ENCODE measurements at places on chromosomes 7 and 10. TPM values are rescaled to one million over a fixed set of nuclear protein-coding genes. Genes with fewer than 3 reads are reported as not detected.

AS3MT gene
- total RNA-seq = 6.4 TPM

- no peak overlapping the region for H3K4me3 ChIP-seq
- peak; percentile 14 for DNase-seq
- H3K4me1 ChIP-seq = no peaks in the 10 kb centered on the region
- no peak overlapping the region for H3K27ac ChIP-seq
- no peaks in the 10 kb centered on the region for H3K27me3 ChIP-seq
Measured at GRCh38 chr7:5213286-5213645, 23.2 kb downstream of the WIPI2 start.

DNA sequence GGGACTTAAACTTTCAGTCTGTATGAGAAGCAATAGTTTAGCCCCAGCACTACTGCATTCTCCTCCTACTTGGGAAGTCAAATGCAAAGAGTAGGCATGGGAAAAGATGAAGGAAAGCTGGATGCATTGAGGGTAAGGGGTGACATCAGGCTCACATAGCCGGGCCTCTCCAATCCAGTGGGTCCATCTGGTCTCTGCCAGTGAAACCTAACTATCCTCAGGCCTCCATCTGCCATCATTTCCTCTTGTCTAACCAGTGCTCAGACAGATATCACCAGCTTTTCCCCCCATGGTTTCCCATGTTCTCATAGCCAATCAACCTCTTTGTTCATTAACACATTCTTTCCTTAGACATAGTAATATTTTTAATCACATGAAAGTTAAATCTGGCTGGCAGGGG, 118.3 kb downstream of the DGKI start:
- no peak for DNase-seq
- no peak overlapping the region for H3K27ac ChIP-seq
- no peaks in the 10 kb centered on the region for H3K27me3 ChIP-seq
- no peaks in the 10 kb centered on the region for H3K36me3 ChIP-seq

DNA sequence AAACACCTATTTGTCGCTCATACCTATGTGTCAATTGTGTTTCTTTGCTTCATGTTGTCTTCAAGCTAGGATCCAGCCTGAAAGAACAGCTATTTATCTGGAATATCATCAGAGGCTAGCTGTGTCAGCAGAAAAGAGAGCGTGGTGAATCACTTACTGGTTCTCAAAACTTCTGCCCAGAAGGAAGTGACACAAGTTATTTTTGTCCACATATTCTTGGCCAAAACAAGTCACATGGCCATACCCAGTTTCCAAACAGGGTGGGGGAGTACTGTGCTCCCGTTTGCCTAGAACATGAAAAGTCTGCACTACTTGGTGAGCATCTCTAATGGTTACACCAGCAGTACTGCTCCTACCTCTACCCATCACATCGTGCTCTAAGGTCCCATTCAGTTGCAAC, 160.9 kb upstream of the CSTF2T start:
- peaks cover 6% of the 10 kb centered on the region for H3K4me1 ChIP-seq
- DNase-seq = no peak
- no peaks in the 10 kb centered on the region for H3K36me3 ChIP-seq
- H3K27me3 ChIP-seq = no peaks in the 10 kb centered on the region
- no peak overlapping the region for H3K27ac ChIP-seq

ZPBP gene
- total RNA-seq = not detected

GRCh38 chr10:43254199-43254730, 12.6 kb downstream of the RASGEF1A start:
- H3K27ac ChIP-seq = no peak overlapping the region
- H3K4me1 ChIP-seq = peaks cover 20% of the 10 kb centered on the region
- no peaks in the 10 kb centered on the region for H3K36me3 ChIP-seq
- H3K27me3 ChIP-seq = no peaks in the 10 kb centered on the region

GRCh38 chr10:99674762-99675161, 15.5 kb downstream of the ENTPD7 start:
- DNase-seq = no peak
- H3K4me3 ChIP-seq = no peak overlapping the region
- peaks cover 17% of the 10 kb centered on the region for H3K4me1 ChIP-seq

DNA sequence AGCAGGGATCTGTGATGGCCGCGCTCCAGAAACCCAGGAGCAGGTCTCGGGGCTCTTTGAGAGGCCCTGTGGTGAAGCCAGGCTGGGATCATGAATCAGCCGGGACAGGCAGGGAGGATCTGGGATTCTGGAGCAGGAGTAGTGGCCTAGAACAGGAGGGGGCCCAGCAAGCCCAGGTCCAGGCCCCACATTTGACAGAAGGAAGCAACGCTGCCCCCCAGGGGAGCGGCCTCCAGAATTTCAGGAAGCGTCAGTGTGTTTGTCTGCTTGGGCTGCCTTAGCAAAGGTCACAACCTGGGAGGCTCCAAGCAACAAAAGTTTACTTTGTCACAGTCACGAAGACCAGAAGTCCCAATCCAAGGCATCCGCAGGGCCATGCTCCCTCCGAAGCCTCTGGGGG, 36.8 kb downstream of the CLRN3 start:
- 0 out of 2 replicates have a peak, but pooled peaks cover 3% of the 10 kb centered on the region for H3K4me1 ChIP-seq
- DNase-seq = no peak

GRCh38 chr7:92639213-92639896, 49.2 kb upstream of the FAM133B start:
- H3K27ac ChIP-seq = no peak overlapping the region
- no peak overlapping the region for H3K4me3 ChIP-seq
- no peak for DNase-seq
- peaks cover 2% of the 10 kb centered on the region for H3K36me3 ChIP-seq
- H3K27me3 ChIP-seq = no peaks in the 10 kb centered on the region

MMD2 gene
- total RNA-seq = not detected

PRRT4 gene
- 0.43 TPM for total RNA-seq

LEP gene
- not detected for total RNA-seq

CARD11 gene
- 5.4 TPM for total RNA-seq

DNA sequence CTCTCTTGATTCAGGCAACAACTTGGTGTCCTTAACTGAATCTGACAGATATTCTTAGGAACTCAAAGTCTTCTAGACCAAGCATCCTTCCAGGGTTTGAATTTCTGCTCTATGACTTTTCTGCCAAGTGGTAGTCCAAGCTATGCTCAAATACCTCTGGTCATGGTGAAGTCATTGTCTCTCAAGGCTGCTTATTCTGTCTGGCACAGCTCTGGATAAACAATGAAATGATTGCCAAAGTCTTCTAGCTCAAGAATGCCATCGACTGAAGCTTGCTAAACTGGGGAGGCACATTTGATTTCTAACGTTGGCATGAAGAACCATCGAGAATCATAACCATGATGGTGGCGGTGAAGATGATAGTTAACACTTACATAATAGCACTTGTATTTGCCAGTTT, 116.2 kb upstream of the MKX start:
- no peak overlapping the region for H3K27ac ChIP-seq
- no peaks in the 10 kb centered on the region for H3K27me3 ChIP-seq
- H3K36me3 ChIP-seq = no peaks in the 10 kb centered on the region
- DNase-seq = no peak
- no peaks in the 10 kb centered on the region for H3K4me1 ChIP-seq

DNA sequence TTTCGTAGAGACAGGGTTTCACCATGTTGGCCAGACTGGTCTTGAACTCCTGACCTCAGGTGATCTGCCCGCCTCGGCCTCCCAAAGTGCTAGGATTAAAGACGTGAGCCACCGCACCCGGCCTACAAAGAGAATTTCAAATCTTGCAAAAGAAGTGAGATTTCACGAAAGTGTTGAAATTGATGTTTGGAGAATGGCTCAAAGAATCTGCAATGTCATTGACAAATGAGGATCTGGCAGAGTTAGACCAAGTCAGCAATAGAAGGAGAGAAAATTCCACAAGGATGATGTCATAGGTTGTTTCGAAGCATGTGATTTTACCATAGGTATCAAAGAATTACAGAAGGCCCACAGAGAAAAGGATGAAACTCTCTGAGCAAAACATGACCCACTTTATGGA, 71.7 kb downstream of the LYZL2 start:
- peak; percentile 64 for DNase-seq
- H3K36me3 ChIP-seq = no peaks in the 10 kb centered on the region
- peaks cover 17% of the 10 kb centered on the region for H3K4me1 ChIP-seq

GPR26 gene
- not detected for total RNA-seq

LGI1 gene
- total RNA-seq = 1.1 TPM

- H3K27me3 ChIP-seq = no peaks in the 10 kb centered on the region
- no peak overlapping the region for H3K27ac ChIP-seq
- H3K36me3 ChIP-seq = no peaks in the 10 kb centered on the region
- DNase-seq = no peak
- H3K4me3 ChIP-seq = no peak overlapping the region
- no peaks in the 10 kb centered on the region for H3K4me1 ChIP-seq
Measured at GRCh38 chr7:41024126-41024525, 678.8 kb downstream of the INHBA start.

- H3K27me3 ChIP-seq = no peaks in the 10 kb centered on the region
- H3K27ac ChIP-seq = no peak overlapping the region
- H3K4me1 ChIP-seq = peaks cover 22% of the 10 kb centered on the region
- no peak overlapping the region for H3K4me3 ChIP-seq
Measured at GRCh38 chr7:66303454-66304155, 98.5 kb downstream of the TPST1 start.

LIPK gene
- total RNA-seq = not detected

GRCh38 chr10:22317771-22318565, 1.8 kb downstream of the COMMD3 start:
- no peaks in the 10 kb centered on the region for H3K36me3 ChIP-seq
- H3K27me3 ChIP-seq = no peaks in the 10 kb centered on the region
- peak overlapping the region; percentile 95 for H3K27ac ChIP-seq
- H3K4me1 ChIP-seq = peaks cover 16% of the 10 kb centered on the region
- no peak overlapping the region for H3K4me3 ChIP-seq
